ENCODE measurements at places on chromosomes 6 and 20. TPM values are rescaled to one million over a fixed set of nuclear protein-coding genes. Genes with fewer than 3 reads are reported as not detected.

The OLIG3 gene
- polyA plus RNA-seq, result not detected

The C6orf141 gene
- polyA plus RNA-seq, result 5.7 TPM

The ZSCAN23 gene
- 0.28 TPM for polyA plus RNA-seq

The PRDM1 gene
- polyA plus RNA-seq, result 0.25 TPM

The CPNE5 gene
- polyA plus RNA-seq, result 49.4 TPM

The ERVFRD-1 gene
- polyA plus RNA-seq, result not detected

The RPS21 gene
- 7,710 TPM for polyA plus RNA-seq

The ARMC12 gene
- 1.9 TPM for polyA plus RNA-seq

The IL17F gene
- polyA plus RNA-seq, result not detected

The RSPH9 gene
- 0.21 TPM for polyA plus RNA-seq

GRCh38 chr6:167146135-167146534 is 11.6 kb downstream of the GPR31 start:
- no peak overlapping the region for H3K27ac ChIP-seq
- no peak overlapping the region for H3K4me3 ChIP-seq
- no peaks in the 10 kb centered on the region for H3K36me3 ChIP-seq
- H3K4me1 ChIP-seq, result no peaks in the 10 kb centered on the region

DNA sequence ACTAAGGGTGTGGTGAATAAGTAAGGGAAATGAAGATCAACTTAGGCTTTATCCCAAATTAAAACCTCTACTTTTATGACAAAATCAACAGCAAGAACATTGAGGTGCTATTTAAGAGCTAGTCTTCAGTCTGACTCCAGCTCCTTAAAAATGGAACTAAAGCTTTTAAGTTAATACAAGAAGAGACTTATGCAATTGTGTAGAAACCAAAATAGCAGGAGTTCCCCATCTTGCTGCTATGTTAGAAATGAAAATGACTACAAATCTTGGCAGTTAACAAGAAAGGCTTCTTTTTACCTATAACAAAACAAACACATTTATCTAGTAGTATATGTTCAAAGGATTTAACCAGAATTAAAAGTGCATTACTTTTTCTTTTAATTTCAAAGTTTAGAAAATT is 25.7 kb downstream of the HMGN3 start:
- H3K27me3 ChIP-seq, result no peaks in the 10 kb centered on the region
- no peak for DNase-seq
- no peaks in the 10 kb centered on the region for H3K4me1 ChIP-seq
- no peaks in the 10 kb centered on the region for H3K36me3 ChIP-seq
- no peak overlapping the region for H3K27ac ChIP-seq

- no peak overlapping the region for H3K27ac ChIP-seq
- H3K27me3 ChIP-seq, result no peaks in the 10 kb centered on the region
- H3K4me1 ChIP-seq, result no peaks in the 10 kb centered on the region
- DNase-seq, result no peak
These were observed 163.2 kb downstream of the RALGAPA2 start for GRCh38 chr20:20549267-20549612.

DNA sequence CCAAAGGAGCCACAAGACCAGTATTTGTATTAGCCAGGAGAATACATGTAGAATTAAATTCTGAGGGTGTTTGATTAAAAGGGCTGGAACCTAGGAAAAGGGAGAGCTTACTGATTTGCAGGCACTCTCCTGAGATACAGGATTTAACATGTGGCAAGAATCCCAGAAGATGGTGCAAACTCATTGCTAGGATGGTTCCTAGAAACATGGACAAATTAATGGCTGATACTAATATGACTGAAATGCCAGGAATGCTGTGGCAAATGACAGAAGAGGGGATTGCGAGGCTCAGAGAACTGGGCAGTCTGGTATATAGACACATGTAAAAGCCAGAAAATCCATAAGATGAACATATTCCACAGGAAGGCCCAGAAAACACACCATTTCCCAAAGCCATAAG is 118.1 kb downstream of the RWDD2A start:
- H3K27me3 ChIP-seq, result no peaks in the 10 kb centered on the region
- no peaks in the 10 kb centered on the region for H3K36me3 ChIP-seq
- H3K27ac ChIP-seq, result no peak overlapping the region
- no peak overlapping the region for H3K4me3 ChIP-seq
- peaks cover 5% of the 10 kb centered on the region for H3K4me1 ChIP-seq

GRCh38 chr20:32059189-32059588 is 7.1 kb downstream of the HCK start:
- H3K4me1 ChIP-seq, result no peaks in the 10 kb centered on the region
- no peak overlapping the region for H3K4me3 ChIP-seq
- H3K27me3 ChIP-seq, result peaks cover 8% of the 10 kb centered on the region
- DNase-seq, result no peak
- H3K27ac ChIP-seq, result no peak overlapping the region

- H3K27ac ChIP-seq, result no peak overlapping the region
- no peaks in the 10 kb centered on the region for H3K4me1 ChIP-seq
- H3K36me3 ChIP-seq, result peaks cover 2% of the 10 kb centered on the region
- DNase-seq, result no peak
- no peaks in the 10 kb centered on the region for H3K27me3 ChIP-seq
These were observed 144.5 kb upstream of the DST start for GRCh38 chr6:56787209-56787608.

DNA sequence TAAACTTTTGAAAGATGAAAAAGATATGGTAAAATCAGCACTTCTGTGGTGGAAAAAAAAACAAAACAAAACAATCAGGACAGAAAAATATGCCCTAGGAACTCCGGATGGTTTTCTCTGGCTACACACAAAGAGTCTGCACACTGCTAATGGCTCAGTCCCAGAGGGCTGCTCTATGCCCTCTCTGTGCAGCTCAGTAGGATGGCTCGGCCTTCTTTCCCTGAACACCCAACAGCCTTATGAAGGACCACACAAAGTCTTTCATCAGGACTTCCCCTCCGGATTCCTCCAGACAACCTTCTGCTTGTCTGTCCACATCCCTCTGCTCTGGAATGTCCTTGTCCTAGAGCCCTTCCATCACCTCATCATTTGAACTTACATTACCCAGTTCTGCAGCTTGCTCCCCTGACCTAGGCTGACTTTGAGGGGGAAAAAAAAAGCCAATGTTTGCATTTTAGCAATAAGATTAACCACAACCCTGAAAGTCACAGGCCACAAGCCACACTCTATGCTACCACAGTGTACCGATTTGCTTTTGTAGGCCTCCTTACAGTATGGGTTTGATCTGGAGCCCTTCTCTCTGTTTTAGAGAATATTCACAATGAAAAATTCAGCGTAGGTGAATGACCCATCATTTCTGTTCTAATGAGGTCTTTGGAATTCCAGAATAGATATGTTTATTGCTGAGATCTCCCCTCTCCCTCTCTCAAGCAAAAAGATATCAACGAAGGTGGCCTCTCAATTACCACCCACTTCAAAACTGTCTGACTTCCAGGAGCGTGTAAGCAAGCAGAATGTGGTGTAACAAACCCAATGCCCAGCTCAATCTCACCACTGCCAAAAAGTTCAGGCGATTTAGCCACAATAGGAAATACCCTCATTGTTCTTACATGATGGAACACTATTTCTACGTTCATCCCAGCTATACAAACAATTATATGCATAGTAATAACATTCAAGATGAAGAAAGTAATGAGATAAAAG is 164.0 kb downstream of the GMDS start:
- H3K27me3 ChIP-seq, result no peaks in the 10 kb centered on the region
- H3K36me3 ChIP-seq, result no peaks in the 10 kb centered on the region
- H3K4me1 ChIP-seq, result peaks cover 5% of the 10 kb centered on the region
- no peak for DNase-seq
- H3K27ac ChIP-seq, result no peak overlapping the region

GRCh38 chr6:77425671-77426070 is 37.6 kb downstream of the HTR1B start:
- no peaks in the 10 kb centered on the region for H3K4me1 ChIP-seq
- H3K27me3 ChIP-seq, result no peaks in the 10 kb centered on the region
- no peak for DNase-seq
- H3K36me3 ChIP-seq, result no peaks in the 10 kb centered on the region
- no peak overlapping the region for H3K4me3 ChIP-seq

DNA sequence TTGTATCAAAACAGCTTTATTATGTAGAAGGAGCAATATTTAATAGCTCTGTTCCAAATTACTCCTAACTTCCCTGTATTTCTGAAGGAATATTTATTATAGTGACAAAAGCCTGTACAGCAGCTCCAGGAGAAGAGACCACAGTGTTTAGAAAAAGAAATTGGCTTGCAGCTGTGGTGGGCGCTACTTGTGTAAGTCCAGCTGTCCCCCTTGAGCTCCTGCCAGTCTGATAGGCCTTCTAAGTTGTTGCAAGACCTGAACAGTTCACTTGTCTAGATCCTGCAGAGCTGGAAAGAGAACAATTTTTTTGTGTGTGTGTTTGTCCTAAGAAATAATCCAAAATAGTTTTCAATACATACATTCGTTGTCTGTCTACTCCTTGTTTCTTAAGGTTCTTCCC is 86.6 kb downstream of the JARID2 start:
- no peak overlapping the region for H3K4me3 ChIP-seq
- no peak overlapping the region for H3K27ac ChIP-seq
- DNase-seq, result no peak
- H3K36me3 ChIP-seq, result no peaks in the 10 kb centered on the region

- no peaks in the 10 kb centered on the region for H3K4me1 ChIP-seq
- H3K27me3 ChIP-seq, result no peaks in the 10 kb centered on the region
- no peak overlapping the region for H3K4me3 ChIP-seq
- H3K27ac ChIP-seq, result no peak overlapping the region
- no peak for DNase-seq
These were observed 49.1 kb upstream of the PRDM1 start for GRCh38 chr6:106037060-106037459.

GRCh38 chr6:128570680-128571063 is 50.3 kb upstream of the PTPRK start:
- H3K27ac ChIP-seq, result no peak overlapping the region
- no peaks in the 10 kb centered on the region for H3K36me3 ChIP-seq
- no peak overlapping the region for H3K4me3 ChIP-seq
- DNase-seq, result no peak

DNA sequence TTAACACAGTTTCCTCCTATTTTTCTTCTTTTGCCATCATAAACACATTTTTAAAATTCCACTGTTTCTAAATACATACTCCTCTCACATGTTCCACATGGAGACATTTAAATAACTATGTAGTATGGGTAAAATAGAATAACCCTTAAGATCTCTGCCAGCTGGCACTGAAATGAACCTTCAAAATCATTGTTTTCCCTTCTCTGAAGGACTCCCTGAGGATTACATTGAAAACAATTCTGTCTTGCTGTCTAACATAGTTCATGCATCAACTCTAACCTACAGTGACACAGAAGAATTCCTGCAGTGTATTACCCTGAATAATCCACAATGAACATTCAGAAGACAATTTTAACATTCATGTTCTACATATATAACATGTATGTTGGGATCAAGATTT is 1361.8 kb upstream of the CITED2 start:
- DNase-seq, result peak; percentile 48
- H3K4me3 ChIP-seq, result no peak overlapping the region
- no peak overlapping the region for H3K27ac ChIP-seq

GRCh38 chr6:131758920-131759319 is 48.1 kb upstream of the CTAGE9 start:
- H3K27ac ChIP-seq, result no peak overlapping the region
- peaks cover 4% of the 10 kb centered on the region for H3K27me3 ChIP-seq
- no peaks in the 10 kb centered on the region for H3K4me1 ChIP-seq
- no peak overlapping the region for H3K4me3 ChIP-seq

GRCh38 chr20:208942-209566 is 18.0 kb upstream of the DEFB129 start:
- no peaks in the 10 kb centered on the region for H3K36me3 ChIP-seq
- no peak overlapping the region for H3K4me3 ChIP-seq
- DNase-seq, result peak; percentile 66
- peaks cover 22% of the 10 kb centered on the region for H3K27me3 ChIP-seq
- no peaks in the 10 kb centered on the region for H3K4me1 ChIP-seq
- H3K27ac ChIP-seq, result no peak overlapping the region

GRCh38 chr20:17616480-17617211 is 46.8 kb downstream of the DSTN start:
- DNase-seq, result no peak
- no peaks in the 10 kb centered on the region for H3K27me3 ChIP-seq
- H3K4me1 ChIP-seq, result no peaks in the 10 kb centered on the region
- no peak overlapping the region for H3K4me3 ChIP-seq
- H3K36me3 ChIP-seq, result peaks cover 8% of the 10 kb centered on the region
- H3K27ac ChIP-seq, result no peak overlapping the region

DNA sequence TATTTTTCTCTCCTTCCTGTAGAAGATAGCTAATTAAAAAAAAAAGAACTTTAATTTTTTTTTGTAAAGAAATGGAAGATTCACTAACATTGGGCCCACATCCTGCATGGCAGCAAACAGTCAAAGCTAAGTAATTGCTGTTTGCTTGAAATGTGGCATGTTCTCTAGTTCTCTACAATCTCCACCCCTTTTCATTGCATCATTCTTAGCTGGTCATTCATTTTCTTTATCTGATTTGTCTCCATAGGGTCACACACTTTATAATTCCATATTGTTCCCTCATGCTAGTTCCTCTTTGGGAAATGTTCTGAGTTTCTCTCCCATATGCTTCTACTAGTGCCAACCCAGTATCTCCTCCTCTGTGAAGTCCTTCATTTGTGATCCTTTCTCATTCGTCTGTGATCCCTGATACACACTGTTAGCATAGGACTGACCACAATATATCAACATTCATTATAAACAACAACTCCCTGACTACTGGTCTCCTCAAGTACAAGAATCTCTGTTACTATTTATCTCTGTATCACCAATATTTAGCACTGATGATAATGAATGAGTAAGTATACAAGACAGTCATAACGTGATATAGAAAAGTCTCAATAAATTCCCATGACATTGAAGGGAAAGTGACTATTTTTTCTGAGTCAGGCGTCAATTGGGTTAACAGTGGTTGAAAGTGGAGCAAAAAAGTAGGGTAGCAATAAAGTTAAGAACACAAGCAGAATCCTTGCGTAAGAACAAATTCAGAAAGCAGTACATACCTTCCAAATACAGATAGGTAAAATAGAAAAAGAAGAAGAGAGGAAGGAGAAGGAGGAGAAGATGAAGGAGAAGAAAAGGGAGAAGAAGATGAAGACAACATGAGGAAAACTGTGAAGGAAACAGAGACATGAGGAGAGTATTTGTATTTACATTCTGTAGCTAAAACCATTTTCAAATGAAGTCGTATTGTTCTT is 33.2 kb upstream of the MYB start:
- DNase-seq, result no peak
- no peaks in the 10 kb centered on the region for H3K36me3 ChIP-seq
- no peak overlapping the region for H3K27ac ChIP-seq
- H3K4me3 ChIP-seq, result no peak overlapping the region
- no peaks in the 10 kb centered on the region for H3K27me3 ChIP-seq

All from endothelial cell of umbilical vein (primary cell).